Activated T-helper 17 cell treated with anti-CD3 and anti-CD28 coated beads, Interleukin-2, amount 50 U/mL, for 72 hours (primary cell): ENCODE measurements at places on chromosomes 16 and 17.

GRCh38 chr16:29900102-29900887 lies at the start of gene ASPHD1:
Gene ASPHD1 (plus strand): TSS chr16:29900488. CDS start chr16:29900972, 484 bp downstream.
- peak; percentile 94 for ATAC-seq

DNA sequence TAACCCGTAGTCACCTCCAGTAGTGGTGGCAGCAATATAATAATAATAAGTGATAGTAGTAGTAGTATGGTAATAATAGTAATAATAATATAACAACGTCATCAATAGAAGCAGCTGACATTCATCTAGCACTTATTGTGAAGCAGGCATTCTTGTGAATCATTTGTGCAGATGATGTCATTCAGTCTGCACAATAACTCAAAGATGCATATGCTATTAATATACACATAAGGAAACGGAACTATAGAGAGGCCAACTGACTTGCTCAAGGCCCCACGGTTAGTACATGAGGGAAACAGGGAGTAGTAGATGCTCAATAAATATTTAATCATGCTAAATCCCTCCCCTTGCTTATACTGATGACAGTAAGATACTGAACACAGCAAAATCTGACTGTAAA lies 35.4 kb upstream of the GAN start:
- no peak for ATAC-seq

DNA sequence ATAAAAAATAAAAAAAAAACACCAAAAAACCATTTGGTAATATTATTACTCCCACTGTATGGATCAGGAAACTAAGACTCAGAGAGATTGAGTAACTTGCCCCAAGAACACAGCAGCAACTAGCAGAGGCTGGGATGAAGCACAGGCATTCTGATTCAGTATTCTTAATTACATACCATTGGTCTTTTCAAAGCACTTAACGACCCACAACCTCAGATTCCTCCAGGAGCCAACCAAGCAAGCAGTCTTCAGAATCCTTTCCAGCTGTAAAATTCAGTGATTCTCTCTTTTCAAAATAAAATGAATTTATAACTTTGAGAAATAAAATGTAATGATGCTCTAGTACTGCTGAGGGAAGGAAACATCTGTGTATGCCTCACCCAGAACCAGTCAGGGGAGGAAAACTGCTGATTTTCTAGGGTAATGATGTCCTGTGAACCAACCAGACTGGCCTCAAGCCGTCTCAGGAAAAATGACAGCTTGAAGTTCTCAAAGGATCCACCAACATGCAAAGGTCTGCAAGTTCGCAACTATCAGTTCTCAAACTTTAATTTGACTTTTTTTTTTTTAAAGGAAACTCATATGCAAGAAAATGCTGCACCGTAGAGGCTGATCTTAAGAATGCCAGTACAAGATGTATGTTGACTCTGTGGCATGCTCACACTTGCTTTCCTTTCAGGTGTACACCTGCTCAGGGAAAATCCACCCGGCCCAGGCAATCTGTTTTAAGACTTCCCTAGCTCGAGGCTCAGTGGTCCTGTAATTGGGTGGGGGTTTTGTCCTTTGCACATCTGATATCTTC lies 9.0 kb downstream of the CUEDC1 start:
- no peak for ATAC-seq

- no peak for ATAC-seq
Measured at GRCh38 chr17:28896491-28896883, 1.0 kb downstream of the FLOT2 start.

GRCh38 chr16:58582971-58583765 lies 46.5 kb downstream of the CNOT1 start:
- no peak for ATAC-seq

DNA sequence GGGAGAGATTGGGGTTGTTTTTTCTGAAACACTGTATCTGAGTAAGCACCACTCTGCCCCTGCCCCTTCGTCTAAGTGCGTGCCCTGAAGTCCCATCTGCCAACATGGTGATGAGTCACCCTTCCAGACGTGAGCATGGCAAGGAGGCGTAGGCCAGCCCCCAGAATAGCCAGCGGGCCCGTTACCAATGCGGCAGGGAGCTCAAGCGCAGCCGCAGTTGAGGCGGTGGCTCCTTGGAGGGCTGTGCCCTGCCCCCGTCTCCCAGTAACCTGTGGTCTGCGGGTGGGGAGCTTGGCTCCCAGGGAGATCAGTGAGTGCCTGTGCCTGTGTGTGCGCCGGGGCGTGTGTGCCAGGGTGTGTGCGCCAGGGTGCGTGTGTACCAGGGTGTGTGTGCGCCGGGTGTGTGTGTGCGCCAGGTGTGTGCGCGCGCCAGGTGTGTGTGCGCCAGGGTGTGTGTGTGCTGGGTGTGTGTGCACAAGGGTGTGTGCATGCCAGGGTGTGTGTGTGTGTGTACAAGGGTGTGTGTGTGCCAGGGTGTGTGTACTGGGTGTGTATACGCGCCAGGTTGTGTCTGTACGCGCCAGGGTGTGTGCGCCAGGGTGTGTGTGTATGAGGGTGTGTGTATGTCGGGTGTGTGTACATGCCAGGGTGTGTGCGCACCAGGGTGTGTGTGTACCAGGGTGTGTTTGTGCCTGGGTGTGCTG lies 98.6 kb upstream of the CHMP6 start:
- ATAC-seq, result peak; percentile 51

- no peak for ATAC-seq
Measured at GRCh38 chr16:46583036-46583435, 38.1 kb downstream of the SHCBP1 start.

DNA sequence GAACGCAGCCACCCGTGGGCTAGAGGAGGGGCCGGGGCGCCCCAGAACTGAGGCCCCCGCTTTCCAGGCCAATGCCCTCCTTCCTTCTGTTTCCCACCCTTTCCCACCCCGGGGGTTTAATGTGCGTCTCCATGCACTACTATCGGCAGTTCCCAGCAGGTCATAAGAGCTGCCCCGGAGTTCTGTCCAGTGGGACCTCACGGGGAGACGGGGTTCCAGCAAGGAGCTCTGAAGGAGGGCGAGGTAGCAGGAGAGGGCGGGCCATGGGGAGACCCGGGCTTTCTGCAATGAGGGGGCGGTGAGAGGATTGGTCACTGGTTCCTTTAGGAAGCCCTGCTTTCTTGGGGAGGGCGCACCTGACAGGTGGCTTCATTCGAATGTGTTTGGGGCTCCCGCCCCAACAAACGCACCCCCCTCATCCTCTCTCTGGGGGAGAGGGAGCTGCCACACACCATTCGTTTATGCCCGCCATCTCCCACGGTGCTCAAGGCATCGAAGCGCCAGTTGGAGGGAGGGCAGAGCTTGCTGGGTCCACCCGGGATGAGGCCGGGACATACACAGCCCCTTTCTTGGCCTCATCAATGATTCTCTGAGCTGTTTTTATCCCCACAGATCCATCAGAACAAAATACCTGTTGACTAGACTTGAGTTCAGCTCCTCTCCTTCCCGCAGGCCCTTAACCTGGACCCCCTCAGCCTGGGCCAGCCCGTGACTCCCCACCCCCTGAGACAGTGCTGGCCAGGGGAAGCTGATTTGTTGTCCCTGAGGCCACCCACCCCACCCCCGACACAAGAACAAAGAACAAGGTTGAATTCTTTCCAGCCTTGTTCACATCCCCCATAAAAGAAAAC lies 44.1 kb downstream of the SLC7A5 start:
- ATAC-seq, result no peak

DNA sequence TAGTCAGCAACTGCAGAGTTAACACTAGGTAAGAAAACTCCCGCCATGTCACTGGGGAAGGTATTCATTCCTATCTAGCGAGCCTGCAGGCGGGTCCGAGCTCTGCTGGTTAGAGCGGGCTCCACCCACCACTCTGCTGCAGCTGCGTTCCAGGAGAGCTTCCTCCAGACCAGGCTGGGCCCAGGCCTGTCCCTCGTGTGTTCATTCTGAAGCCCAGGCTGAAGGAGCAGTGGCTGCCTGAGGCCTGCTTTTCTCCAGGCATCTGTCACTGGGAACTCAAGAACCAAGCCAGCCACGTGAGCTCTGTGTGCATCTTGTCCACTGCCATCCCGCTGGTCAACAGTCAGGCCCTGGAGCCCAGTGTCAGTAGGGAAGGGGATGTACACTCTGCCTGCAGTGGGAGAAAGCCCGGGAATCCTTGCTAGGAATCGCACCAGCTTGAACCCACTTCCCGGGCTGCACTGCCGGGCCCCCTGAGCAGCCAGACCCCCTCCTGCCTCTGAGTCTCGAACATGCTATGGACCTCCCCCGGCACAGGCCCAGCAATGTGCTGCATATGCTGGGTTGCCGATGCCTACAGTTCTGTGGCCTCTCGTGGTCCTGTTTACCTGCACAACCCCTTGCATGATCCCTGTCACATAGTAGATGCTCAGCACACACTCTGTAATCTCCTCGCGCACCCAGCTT lies 51.0 kb upstream of the ENPP7 start:
- ATAC-seq, result no peak

DNA sequence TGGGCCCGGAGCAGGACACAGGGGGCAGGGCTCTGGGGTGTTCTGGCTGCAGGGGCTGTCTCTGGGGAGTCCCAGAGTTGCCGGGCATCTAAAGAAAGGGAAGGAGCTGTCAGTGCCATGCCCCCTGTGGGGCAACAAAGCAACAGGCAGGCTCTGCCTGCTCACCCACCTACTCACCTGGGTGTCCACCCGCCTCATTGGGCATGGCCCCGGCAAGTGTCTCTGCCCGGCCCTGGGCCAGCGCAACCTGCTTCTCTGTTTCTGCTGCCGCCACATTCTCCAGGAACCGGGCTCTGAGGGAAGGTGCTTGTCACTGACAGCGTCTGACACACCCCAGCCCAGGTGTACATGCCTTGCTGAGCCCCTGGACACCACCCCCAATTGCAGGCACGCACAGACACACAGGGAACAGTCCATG lies 7.3 kb downstream of the TMEM208 start:
- ATAC-seq, result no peak

- ATAC-seq, result no peak
Measured at GRCh38 chr16:30633526-30633925, 17.2 kb upstream of the PRR14 start.

DNA sequence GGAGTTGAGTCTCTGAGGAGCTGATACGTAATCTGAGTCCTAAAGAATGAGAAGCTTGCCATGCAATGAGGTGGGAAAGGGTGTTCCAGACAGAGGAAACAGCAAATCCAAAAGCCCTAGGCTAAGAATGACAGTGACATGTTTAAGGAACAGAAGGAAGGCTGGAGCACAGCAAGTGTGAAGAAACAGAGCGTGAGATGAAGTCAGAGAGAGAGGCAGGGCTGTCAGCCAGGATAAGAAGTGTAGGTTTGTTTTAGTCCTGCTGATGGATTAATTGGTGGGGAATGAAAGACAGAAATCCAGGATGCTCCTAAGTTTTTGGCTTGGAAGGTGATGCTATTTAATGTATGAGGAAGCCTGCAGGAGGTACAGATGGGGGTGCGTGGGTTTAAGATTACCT lies 14.5 kb downstream of the MMP28 start:
- no peak for ATAC-seq

GRCh38 chr17:74088934-74089329 lies 114.5 kb upstream of the RPL38 start:
- ATAC-seq, result no peak

DNA sequence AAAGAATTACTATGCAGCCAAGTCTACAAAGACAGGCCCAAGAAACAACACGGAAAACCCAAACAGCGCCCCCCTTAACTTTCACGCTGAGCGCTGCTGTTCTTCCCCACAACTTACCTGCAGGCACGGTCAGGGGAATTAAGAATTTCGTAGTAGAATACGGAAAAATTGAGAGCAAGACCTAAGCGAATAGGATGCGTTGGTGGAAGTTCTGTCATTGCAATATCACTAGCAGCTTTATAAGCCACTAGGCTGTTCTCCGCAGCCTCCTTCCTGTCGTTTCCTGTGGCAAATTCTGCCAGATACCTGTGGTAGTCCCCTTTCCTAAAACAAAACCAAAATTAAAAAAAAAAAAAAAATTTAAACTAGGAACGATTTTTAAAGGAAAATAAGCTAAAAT lies 39.0 kb downstream of the YWHAE start:
- peak; percentile 37 for ATAC-seq

GRCh38 chr17:64084940-64085649 lies 44.8 kb downstream of the ERN1 start:
- no peak for ATAC-seq

DNA sequence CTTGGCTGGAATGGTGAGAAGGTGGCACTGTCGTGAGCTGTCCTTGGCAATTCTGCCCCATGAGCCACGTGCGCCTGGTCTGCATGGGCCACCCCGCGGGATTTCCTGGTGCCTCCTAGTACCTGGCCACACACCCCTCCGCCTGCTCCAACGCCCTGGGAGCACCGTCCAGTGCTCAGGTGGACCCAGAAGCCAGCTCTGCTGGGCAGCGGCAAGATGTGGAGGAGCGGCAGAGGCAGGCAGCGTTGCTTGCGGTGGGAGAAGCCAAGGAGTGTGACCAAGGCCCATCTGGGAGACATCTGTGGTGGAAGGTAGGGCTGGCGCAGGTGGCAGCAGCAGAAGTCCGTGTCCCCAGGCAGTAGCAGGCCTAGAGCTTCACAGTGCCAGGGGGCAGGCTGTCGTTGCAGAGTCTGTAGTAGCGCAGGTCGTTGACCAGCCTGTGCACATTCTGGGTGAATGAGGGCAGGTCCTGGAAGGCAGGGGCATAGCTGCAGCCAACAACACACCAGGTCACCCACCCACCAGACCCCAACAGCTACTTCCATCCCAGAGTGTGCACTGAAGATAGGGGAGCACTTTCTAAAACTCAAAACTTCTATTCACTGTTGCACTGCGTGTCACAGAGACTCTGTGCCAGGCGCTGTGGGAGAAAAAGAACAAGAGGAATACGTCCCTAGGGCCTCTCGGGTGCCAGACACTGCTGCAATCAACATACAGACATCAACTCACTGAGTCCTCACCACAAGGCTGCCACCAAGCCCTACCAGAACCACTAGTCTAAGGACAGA lies 34.9 kb upstream of the GSG1L start:
- ATAC-seq, result no peak

DNA sequence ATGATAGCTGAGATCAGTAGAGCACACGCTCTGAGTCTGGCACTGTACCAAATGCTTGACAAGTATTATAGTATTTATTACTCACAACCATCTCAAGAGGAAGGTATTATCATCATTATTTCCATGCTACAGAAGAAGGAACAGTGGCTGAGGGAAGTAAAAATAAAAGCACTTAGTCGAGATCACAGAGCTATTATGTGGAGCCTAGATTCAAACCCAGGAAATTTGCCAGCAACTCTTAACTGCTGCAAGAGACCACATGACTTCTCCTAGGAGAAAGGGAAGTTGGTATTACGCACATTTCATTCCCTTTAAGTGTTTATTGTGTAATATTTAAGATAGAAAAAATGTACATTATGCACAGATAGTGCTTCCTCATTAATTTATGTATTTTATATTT lies 1.0 kb upstream of the RHOT1 start:
- no peak for ATAC-seq

DNA sequence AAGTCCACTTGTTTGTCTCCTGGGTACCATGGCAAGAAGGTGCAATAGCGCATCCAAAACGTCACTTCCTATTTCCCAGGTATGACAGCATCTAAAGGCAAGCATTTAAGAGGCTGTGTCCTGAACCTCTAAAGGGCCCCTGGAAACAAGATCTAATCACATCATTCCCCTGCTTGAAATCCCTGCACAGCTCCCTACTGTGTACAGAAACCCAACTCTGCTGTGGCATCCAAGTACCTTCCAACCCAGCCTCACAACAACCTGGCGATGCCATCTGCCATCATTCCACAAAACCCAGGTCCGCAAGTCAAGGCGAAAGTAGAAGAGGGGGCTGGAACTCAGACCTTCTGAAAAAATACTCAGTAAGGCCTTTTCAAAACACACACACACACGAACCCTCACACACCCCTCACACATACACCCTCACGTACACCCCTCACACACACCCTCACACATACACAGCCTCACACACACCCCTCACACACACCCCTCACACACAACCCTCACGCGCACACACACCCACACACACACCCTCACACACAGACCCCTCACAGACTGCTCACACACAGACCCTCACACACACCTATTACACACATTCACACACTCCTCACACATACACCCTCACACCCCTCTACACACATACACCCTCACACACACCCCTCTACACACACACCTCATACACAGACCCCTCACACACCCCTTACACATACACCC lies 24.5 kb downstream of the C17orf67 start:
- ATAC-seq, result no peak
